A549 treated with dexamethasone at 1 μM for 4 hours (cell line): ENCODE measurements at places on chromosomes 1 and 21. TPM values are rescaled to one million over a fixed set of nuclear protein-coding genes. Genes with fewer than 3 reads are reported as not detected.

Gene S100A8
- not detected in 5 replicates for total RNA-seq

Gene TAS1R1
- not detected in 5 replicates for total RNA-seq

Gene GIPC2
- 0.05 TPM in 2 of 5 replicates, not detected in the others for total RNA-seq

Gene EGLN1
- total RNA-seq = 65.4 to 81.6 TPM (median 68.9 TPM) in 5 replicates

Gene AMY1A
- total RNA-seq = not detected in 5 replicates
